Ascending aorta (tissue), 2 donors: ENCODE measurements at places on chromosomes 1 and 21.

- peak overlapping the region; percentile 92 for H3K4me3 ChIP-seq
- peak overlapping the region; percentile 94 for H3K27ac ChIP-seq
- H3K4me1 ChIP-seq, result no peaks in the 10 kb centered on the region
Observed at GRCh38 chr1:182392050-182393028, 749 bp upstream of the GLUL start.

- H3K36me3 ChIP-seq, result peaks cover 10% of the 10 kb centered on the region
- no peak overlapping the region for H3K27ac ChIP-seq
- no peaks in the 10 kb centered on the region for H3K4me1 ChIP-seq
- H3K27me3 ChIP-seq, result no peaks in the 10 kb centered on the region
- no peak overlapping the region for H3K4me3 ChIP-seq
- DNase-seq, result no peak
Observed at GRCh38 chr1:111417755-111418154, 9.8 kb downstream of the OVGP1 start.

GRCh38 chr1:5342830-5343229 is 649.4 kb downstream of the NPHP4 start:
- no peak overlapping the region for H3K4me3 ChIP-seq
- H3K27me3 ChIP-seq, result no peaks in the 10 kb centered on the region
- H3K36me3 ChIP-seq, result no peaks in the 10 kb centered on the region
- H3K4me1 ChIP-seq, result no peaks in the 10 kb centered on the region
- no peak for DNase-seq
- H3K27ac ChIP-seq, result no peak overlapping the region

DNA sequence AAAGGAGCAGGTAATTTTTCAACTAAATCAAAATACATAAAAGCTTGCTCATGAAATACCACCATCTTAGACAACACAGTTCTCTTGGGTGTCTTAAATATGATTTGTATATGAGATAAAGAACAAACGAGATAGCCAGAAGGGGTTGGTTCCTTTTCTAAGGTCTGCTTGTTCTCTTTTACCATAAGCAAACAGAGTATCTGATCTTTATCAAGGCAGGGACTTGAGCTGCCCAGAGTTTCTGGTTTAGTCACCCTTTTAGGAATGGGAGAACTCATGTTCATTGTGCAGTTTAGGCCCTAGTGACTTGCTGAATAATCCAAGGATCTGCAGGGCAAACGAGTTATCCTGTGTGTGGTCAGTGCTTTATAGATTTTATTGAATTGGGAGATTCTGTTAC is 3.0 kb upstream of the SUCO start:
- H3K36me3 ChIP-seq, result no peaks in the 10 kb centered on the region
- no peak overlapping the region for H3K27ac ChIP-seq
- H3K4me3 ChIP-seq, result no peak overlapping the region
- DNase-seq, result no peak
- no peaks in the 10 kb centered on the region for H3K27me3 ChIP-seq

DNA sequence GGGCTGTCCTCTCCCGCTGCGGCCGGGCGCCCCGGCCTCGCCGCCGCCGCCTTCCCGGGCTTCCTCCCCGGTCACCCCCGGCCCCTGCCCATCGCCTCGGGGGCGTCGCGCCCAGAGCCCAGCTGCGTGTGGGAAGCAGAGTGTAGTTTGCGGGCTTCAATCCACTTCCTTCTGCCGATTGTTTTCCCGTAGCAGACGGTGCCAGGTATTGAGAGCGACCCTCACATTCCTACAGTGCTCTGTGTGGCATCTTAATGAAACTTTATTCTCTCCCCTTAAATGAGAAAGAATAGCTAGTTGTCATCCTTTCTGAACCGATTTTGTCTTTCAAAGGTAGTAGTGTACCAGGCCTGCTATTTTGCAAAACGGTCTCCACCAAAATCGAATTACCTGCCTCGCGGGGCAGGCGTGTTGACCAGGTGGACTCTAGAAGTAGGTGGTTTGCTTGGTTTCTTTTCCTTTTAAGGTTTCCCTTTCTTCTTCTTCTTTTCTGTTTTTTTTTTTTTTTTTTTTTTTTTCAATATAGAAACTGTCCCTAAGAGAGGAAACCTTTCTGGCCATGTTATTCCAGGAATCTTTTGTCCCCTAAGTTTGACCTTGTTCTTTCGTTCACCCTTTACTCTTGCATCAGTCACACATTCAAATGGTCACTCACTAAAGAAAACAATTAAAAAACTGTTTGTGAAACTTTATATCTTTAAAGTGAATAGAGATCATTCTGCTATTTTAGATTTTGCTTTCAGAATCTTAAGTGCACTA is 881 bp downstream of the USP25 start:
- DNase-seq, result no peak
- H3K27me3 ChIP-seq, result no peaks in the 10 kb centered on the region
- H3K27ac ChIP-seq, result peak overlapping the region; percentile 92
- no peaks in the 10 kb centered on the region for H3K36me3 ChIP-seq
- peak overlapping the region; percentile 89 for H3K4me3 ChIP-seq
- H3K4me1 ChIP-seq, result no peaks in the 10 kb centered on the region

DNA sequence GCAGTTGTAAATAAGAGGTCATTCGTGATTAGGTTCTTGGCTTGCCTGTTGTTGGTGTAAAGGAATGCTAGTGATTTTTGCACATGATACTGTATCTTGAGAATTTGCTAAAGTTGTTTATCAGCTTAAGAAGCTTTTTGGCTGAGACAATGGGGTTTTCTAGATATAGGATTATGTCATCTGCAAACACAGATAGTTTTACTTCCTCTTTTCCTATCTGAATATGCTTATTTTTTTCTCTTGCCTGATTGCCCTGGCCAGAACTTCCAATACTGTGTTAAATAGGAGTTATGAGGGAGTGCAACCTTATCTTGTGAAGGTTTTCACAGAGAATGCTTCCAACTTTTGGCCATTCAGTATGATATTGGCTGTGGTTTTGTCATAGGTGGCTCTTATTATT is 576.1 kb upstream of the RGS18 start:
- H3K36me3 ChIP-seq, result no peaks in the 10 kb centered on the region
- H3K27ac ChIP-seq, result no peak overlapping the region
- no peaks in the 10 kb centered on the region for H3K4me1 ChIP-seq
- no peaks in the 10 kb centered on the region for H3K27me3 ChIP-seq
- no peak for DNase-seq

GRCh38 chr1:246051909-246052518 is 455.1 kb downstream of the SMYD3 start:
- no peak overlapping the region for H3K4me3 ChIP-seq
- H3K27me3 ChIP-seq, result no peaks in the 10 kb centered on the region
- H3K4me1 ChIP-seq, result no peaks in the 10 kb centered on the region
- no peak overlapping the region for H3K27ac ChIP-seq

DNA sequence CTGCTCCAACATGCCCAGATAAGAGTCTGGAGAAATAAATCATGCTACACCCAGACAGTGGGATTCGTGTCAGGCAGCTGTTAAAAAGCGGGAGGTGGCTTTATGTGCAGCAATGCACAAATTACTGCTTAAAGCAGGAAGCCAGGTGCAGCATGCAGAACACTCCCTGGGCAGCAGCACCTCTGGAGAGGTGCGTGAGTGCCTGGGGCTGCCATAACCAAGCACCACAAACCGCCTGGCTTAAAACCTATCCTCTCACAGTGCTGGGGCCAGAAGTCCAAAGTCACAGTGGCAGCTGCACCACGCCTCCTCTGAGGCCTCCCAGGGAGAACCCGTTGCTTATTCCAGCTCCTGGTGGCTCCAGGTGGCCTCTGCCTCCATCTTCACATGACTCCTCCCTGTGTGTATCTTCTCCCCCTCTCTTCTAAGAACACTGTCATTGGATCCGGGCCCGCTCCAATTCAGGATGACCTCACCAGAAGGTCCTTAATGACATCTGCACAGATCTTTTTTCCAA is 115.6 kb downstream of the SIK1 start:
- no peak overlapping the region for H3K27ac ChIP-seq
- H3K27me3 ChIP-seq, result no peaks in the 10 kb centered on the region
- no peaks in the 10 kb centered on the region for H3K36me3 ChIP-seq
- DNase-seq, result no peak
- H3K4me1 ChIP-seq, result no peaks in the 10 kb centered on the region

DNA sequence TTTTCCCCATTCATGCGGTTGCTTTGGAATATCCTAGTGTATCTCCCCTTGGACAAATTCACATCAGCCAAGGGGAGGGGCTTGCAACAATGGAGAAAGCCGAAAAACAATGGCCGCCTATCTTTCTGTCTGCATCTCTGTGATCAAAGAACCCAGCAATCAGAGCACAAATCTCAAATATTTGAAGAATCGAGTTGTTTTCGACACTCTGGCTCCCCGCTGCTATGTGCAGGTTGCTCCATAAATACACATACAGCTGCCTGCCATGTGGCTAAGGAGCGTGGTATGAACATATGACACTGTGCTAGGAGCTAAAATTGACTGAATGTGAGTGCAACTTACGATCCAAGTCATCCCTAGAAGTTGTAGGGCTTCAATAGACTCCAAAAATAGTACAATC is 8.5 kb downstream of the CFHR4 start:
- H3K4me1 ChIP-seq, result no peaks in the 10 kb centered on the region
- H3K4me3 ChIP-seq, result no peak overlapping the region
- H3K27me3 ChIP-seq, result no peaks in the 10 kb centered on the region
- no peak for DNase-seq

DNA sequence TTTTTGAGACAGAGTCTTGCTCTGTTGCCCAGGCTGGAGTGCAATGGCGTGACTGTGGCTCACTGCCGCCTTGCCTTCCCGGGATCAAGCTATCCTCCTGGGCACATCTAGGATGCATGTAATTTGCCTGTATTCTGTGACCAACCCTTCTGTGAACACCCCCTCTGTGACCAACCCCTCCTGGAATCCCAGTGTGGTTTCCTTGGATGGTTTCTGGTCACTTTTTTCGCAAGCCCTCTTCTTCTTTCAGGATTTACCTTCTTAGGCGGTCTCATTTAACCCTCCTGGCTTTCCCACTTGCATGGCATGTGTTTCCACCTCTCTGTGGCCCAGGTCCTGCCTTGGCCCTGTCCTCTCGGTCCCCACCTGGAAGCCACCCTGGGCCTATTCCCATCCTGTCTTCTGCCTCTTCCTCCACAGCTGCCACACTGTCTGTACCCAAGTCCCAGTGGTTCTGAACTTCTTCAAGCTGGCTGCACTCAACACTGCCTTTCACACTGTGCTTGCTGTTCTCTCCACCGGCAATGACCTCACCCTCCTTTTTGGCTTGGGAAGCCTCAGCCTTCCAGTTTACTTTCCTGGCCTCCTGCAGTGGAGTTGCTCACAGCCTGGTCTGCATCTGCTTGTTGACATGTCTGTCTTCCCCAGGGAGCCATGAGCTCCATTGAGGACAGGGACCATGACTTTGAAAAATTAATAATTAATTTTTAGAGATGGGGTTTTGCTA is 57.0 kb downstream of the DISC1 start:
- DNase-seq, result no peak
- H3K4me1 ChIP-seq, result no peaks in the 10 kb centered on the region
- no peak overlapping the region for H3K27ac ChIP-seq
- no peaks in the 10 kb centered on the region for H3K27me3 ChIP-seq
- H3K36me3 ChIP-seq, result no peaks in the 10 kb centered on the region

GRCh38 chr1:182742780-182743179 is 46.8 kb upstream of the NPL start:
- no peaks in the 10 kb centered on the region for H3K36me3 ChIP-seq
- no peak overlapping the region for H3K27ac ChIP-seq
- no peak for DNase-seq
- no peak overlapping the region for H3K4me3 ChIP-seq
- no peaks in the 10 kb centered on the region for H3K27me3 ChIP-seq
- H3K4me1 ChIP-seq, result no peaks in the 10 kb centered on the region

DNA sequence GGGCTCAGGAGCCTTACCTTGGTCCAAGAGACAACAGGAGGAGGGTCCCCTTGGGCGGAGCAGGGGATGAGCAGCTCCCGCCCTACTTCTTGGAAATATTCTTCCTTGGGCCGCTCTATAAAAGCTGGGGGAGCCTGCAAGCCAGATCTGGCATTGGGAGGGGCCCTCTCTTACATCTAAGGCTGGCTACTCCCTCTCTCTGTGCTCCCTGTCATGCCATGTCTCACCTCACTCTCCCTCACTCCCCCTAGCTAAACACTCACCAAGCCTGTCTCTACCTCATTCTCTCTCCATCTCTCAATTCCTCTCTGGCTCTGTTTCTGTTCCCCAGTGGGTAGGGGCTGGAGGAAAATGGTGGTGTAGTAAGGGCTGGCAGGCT is 6.5 kb upstream of the TAGLN2 start:
- no peaks in the 10 kb centered on the region for H3K36me3 ChIP-seq
- H3K27me3 ChIP-seq, result no peaks in the 10 kb centered on the region
- DNase-seq, result no peak
- H3K4me1 ChIP-seq, result no peaks in the 10 kb centered on the region
- no peak overlapping the region for H3K4me3 ChIP-seq
- no peak overlapping the region for H3K27ac ChIP-seq

DNA sequence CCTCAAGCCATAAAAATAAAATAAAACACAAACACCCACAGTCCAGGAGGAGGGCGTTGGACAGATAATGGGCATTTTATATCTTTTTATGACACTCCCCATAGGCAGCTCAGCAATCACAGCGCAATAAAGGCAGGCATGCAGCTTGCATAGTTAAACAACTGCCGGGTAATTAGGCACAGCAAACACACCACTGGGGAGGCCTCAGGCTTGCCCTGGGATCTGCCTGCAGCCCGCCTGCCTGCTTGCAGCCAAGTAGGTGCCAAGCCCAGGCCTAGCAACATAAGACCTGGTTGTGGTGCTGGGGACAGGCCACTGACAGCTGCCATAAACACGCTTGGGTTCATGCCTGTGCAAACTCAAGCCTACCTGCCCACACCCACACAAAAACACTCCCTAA is 54.2 kb downstream of the DMAP1 start:
- H3K4me3 ChIP-seq, result no peak overlapping the region
- no peaks in the 10 kb centered on the region for H3K4me1 ChIP-seq
- no peak overlapping the region for H3K27ac ChIP-seq
- no peak for DNase-seq

GRCh38 chr21:19993268-19993667 is 1004.9 kb upstream of the NCAM2 start:
- no peak overlapping the region for H3K27ac ChIP-seq
- no peaks in the 10 kb centered on the region for H3K27me3 ChIP-seq
- H3K4me3 ChIP-seq, result no peak overlapping the region

- H3K4me1 ChIP-seq, result no peaks in the 10 kb centered on the region
- H3K27me3 ChIP-seq, result no peaks in the 10 kb centered on the region
- no peaks in the 10 kb centered on the region for H3K36me3 ChIP-seq
Observed at GRCh38 chr1:87592156-87592555, 263.5 kb downstream of the LMO4 start.

DNA sequence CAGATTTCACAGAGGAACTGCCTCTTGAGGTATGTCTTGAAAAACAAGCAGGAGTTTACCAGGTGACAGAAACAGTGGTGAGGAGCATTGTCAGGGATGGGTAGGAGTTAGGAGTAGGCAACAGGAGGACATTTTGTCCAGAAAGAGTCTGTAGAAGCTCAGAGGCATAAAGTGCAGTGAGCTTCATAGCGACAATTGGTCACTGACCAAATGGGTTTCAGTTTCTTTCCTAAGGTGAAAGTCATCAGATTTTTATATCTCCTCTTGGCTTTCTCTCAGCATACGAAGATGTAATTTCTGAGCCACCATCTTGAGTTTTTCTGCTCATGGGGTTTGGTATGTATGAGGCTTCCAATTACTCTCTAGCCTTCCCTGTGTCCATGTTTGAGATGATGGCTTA is 29.3 kb upstream of the FASLG start:
- no peaks in the 10 kb centered on the region for H3K4me1 ChIP-seq
- H3K27me3 ChIP-seq, result no peaks in the 10 kb centered on the region
- H3K4me3 ChIP-seq, result no peak overlapping the region

- no peaks in the 10 kb centered on the region for H3K36me3 ChIP-seq
- no peak overlapping the region for H3K27ac ChIP-seq
- no peaks in the 10 kb centered on the region for H3K27me3 ChIP-seq
- no peak overlapping the region for H3K4me3 ChIP-seq
Observed at GRCh38 chr1:81840805-81841204, 40.1 kb downstream of the ADGRL2 start.

- H3K27ac ChIP-seq, result no peak overlapping the region
- no peaks in the 10 kb centered on the region for H3K4me1 ChIP-seq
- H3K36me3 ChIP-seq, result no peaks in the 10 kb centered on the region
- peak; percentile 67 for DNase-seq
- H3K27me3 ChIP-seq, result no peaks in the 10 kb centered on the region
- no peak overlapping the region for H3K4me3 ChIP-seq
Observed at GRCh38 chr1:167447521-167448136, 70.7 kb downstream of the CD247 start.
